Fibroblast of mammary gland (primary cell): ENCODE measurements at places on chromosomes 4 and X.

GRCh38 chr4:13159041-13159620, 325.0 kb downstream of the RAB28 start:
- DNase-seq, result peak; percentile 46

DNA sequence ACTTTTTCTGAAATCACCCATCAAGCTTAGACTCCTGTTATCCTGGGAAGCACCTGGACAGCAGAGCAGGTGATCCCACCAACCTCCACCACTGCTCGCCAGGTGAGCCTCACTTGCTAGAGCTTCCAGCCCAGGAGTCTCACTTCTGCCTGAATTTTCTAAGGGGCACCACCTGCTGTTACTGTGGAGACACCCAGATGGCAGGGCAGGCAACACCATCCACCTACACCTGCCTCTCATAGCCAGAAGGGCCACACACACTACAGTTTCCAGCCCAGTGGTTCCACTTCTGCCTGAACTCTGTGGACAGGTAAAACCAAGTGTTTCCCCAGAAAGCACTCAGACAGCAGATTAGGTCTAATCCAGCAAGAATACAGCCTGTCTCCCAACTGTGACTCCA, 262.0 kb downstream of the ARAP2 start:
- no peak for DNase-seq

DNA sequence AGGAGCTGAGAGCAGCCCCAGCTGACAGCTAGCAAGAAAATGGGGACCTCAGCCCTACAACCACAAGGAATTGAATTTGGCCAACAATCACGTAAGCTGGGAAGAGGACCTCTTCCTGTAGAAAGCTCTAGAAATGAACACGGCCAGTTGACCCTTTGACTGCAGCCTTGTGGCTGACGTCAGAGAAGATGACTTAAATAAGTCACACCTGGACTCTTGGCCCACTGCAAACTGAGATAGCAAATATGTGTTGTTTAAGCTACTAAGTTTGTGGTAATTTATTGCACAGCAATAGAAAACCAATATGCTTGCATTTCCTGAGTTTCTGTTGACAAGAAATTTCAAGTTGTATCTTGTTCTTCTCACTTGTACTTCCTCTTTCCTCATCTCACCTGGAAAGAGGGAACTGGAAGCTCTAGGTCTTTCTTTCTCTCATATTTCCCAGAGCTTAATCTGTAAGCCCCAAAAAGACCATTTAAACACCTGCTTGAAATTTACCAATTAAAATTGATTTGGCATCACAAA, 18.8 kb downstream of the PRKG2 start:
- DNase-seq, result no peak

DNA sequence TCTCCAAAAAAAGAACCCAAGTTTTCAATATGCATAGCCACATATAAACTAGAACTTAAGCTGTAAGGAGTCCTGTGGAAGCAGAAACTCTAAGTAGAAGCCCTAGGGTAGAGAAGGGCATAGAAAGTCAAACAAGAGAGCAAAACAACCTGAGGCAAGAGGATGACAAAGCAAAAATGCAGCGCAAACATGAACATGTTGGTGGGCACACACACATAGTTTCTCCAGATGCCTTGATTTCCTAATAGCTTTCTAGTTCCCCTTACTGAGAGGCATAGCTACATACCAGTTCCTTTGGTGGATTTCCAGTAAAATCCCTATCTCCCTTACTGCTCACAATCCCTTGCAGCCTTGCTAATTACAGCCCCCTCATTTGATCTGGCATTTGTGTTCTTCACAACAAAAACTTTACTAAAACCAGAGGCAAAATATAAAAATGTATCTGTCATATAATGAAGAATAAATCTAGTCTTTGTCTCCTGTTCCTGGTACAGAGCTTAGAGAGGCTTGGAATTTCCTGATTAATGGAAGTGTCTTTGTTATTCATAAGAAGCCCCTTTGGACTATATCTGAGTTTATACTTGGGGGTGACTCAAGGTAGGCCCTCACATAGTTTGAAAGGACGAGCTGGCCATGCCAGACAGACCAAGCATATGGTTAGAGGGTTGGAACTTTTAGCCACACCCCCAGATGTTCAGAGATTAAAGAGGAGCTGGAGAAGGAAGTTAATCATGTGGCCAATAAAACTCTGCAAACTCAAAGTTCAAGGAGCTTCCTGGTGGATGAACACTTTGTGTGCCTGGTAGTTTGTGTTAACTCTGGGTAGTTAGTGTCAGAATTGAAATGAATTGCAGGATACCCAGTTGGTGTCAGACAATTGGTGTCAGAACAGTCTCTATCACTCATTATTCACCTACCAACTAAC, 52.7 kb upstream of the ZCCHC13 start:
- DNase-seq, result peak; percentile 51

DNA sequence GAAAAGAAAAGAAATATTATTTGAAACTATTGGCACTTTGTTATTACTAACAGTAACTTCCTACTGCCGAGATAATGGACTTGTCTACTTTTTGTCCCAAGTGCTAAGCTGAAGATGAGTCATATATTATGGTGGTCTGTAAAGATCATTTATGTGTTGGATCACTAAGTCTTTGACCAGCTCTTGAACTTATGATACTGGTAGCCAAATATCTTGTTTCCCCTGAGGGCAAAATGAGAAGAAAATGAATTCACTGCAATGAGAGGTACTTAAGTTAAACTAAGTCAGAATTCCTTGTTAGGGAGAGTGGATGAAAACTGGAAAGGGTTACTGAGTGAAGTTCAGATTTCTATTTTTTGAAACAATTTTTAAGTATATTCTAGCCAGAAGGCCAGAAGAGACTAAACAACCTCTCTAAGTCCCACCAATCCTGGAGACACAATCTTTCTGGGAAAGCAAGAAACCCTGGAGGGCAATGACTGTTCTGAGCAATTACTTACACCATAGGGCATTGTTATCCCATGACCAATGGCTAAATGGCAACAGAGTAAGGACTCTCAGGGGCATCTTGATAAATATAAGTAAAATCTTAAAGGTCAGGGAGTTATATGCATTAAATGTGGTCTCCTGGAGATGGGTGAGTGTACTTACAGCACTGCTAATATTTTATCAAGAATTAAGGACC, 287.7 kb downstream of the STIM2 start:
- peak; percentile 33 for DNase-seq

- no peak for DNase-seq
Measured at GRCh38 chrX:4588056-4588455, 874.6 kb upstream of the PRKX start.

- no peak for DNase-seq
Measured at GRCh38 chrX:133988010-133988409, 2.6 kb upstream of the GPC3 start.

GRCh38 chr4:48047421-48047844, 30.9 kb downstream of the NIPAL1 start:
- DNase-seq, result no peak

GRCh38 chrX:9378980-9379696, 85.7 kb upstream of the TBL1X start:
- DNase-seq, result peak; percentile 75

DNA sequence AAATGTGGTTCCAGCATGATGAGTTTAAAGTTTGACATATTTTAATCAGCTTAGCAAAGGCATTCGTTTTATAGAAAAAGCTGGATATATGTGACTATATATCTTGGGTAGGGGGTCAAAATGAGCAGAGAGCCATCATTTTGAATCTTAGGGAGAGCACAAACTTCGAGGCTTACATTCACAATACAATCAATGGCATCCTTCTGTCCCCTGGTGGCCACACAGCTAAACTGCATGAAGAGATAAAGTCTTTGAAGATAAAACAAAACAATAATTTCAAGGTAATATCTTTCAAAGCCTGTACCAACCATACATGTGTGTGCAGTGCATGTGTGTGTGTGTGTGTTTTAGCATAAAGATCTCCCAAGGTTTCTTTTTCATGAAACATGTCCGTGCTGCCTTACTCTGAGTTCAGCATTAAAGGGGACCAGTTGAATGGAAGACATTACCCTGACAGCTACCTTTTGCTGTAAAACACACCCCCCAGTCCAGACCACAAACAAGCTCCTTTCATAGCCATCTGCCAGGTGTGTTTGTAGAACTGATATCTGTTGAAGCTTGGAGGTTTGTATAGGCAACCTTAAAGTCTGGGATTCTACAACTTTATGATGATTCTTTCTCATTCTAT, 22.0 kb downstream of the DYNLT3 start:
- peak; percentile 42 for DNase-seq

GRCh38 chrX:47483306-47484268, 565 bp upstream of the ZNF41 start:
- peak; percentile 41 for DNase-seq

DNA sequence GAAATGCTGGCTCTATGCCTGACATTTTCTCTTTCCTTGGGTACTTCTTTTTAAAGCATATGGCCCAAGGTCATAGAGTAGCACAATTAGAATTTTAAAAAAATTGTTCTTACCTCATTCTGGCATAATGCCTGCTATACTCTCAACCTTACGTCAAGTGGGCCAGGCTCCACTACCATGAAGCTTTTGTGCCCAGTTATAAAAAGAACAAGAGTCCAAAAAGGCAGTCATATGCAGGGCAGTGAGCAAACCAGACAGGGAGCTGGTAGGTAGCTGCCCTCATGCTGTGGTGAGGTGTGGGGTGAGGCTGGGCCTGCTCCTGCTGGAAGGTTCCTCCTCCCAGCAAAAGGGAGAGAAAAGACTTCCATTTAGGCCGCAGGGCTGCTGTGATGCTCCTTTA, 64.4 kb upstream of the UCP1 start:
- DNase-seq, result no peak

GRCh38 chr4:151803246-151803645, 42.4 kb upstream of the GATB start:
- DNase-seq, result no peak

GRCh38 chr4:72205831-72206230, 174.0 kb downstream of the NPFFR2 start:
- DNase-seq, result no peak

GRCh38 chr4:54586320-54586955, 71.3 kb upstream of the KIT start:
- peak; percentile 36 for DNase-seq

- peak; percentile 8 for DNase-seq
Measured at GRCh38 chrX:139126493-139126892, 404.0 kb upstream of the F9 start.

DNA sequence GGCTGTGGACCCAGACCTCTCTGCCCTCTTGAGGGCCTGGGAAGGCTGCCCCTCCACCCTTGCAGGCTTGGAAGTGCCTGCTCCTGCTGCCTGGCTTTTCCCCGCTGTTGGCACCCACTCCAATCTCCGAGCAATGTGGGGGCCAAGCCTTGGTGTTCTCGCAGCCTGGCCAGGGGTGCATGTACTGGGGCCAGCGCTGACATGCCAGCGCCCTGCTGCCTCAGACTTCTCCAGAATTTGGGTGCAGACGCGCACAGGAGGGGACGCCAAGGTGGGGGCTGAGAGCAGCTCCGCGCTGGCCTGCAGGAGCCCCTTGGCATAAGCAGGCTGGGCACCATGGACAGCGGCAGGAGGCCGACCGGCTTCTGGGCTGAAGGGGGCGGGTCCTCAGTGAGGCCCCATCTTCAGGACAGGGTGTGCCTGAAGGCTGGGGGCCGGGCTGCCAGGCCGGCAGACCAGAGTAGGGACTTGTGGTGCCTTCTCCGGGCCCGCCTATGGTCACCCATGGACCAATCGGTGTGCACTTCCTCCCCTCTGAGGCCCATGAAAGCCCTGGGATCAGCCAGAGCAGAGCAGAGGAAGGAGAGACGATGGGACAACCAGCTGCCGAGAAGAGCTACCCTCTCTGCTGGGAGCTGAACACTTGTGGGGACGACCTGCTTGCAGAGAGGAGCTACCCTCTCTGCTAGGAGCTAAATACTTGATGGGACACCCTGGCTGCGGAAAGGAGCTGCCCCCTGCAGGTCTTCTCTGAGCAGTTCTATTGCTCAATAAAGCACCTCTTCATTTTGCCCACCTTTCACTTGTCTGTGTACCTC, 118.3 kb downstream of the DNAAF6 start:
- DNase-seq, result peak; percentile 14
